ENCODE measurements at places on chromosomes 7 and 10.

- DNase-seq: no peak
Measured at GRCh38 chr7:158300427-158300826, 287.2 kb downstream of the PTPRN2 start.

DNA sequence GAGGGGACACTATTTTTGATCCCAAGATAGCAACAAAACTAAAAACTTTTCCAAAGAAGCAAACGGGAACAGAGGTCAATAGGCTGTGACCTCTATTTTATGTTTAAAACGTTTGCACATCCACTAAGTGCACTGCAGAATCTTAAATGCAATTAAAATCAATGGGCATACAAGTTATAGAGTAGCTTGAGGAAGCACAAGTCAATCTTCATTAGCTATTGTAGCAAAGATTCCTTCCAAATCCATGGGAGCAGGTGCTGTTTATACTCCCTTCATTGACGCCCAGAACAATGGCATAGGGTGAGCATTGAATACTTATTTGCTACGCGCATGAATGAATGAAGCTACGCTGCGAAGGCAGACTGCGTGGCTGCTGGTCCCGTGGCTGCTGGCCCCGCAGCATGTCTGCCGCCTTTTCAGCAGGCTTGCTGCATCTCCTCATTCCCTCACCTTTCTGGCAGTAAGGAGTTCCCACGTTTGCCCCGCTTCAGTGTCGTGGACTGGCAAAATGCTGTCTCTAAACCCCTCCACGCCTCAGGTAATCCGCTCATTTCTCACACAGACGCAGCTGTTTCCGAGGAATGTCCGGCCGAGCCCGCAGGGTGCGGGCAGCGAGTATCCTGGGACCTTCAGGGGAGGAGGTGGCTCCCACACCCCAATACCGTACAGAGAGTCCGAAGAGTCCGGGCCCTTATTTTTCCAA, 754 bp upstream of the PHYHIPL start:
- peak; percentile 73 for DNase-seq

DNA sequence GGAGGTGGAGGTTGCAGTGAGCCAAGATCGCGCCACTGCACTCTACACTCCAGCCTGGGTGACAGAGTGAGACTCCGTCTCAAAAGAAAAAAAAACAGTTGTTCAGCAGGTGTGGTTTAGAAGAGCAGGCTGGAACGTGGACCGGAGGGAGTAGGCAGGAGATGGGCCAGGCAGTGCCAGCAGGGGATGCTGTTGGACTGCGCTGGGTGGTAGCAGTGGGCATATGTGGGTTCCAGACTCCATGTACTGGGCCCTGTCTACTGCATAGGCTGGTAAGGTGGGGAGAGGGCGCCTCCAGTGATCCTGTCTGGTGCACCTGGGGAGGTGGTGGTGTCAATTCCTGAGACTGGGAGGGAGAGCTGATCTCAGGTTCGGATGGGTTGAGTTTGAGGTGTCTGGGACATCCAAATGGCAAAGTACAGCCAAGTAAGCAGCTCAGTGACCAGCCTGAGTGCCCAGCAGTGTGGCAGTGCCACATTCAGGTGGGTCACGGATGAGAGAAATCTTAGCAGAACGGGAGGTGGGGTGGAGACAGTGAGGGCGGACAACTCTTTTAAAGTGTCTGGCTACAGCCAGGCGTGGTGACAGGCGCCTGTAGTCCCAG, 25.9 kb downstream of the SFXN4 start:
- DNase-seq: no peak

DNA sequence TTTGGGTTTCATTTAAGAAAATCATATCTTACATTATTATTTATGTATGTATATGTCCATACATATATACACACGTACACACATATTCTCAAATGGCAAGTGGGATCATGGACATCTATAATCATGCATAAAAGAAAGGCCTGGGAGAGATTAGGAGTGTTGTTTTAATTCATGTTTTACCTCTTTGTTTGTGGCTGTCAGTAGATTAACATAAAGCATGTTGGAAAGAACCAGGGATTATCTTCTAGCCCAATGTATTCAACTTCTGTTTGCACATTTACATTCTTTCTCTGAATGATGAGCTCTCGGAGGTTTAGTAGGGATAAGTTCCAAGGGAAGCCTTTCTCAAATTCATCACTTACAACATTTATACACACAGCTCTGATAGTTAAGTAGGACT, 191.4 kb downstream of the NSUN6 start:
- DNase-seq: no peak

DNA sequence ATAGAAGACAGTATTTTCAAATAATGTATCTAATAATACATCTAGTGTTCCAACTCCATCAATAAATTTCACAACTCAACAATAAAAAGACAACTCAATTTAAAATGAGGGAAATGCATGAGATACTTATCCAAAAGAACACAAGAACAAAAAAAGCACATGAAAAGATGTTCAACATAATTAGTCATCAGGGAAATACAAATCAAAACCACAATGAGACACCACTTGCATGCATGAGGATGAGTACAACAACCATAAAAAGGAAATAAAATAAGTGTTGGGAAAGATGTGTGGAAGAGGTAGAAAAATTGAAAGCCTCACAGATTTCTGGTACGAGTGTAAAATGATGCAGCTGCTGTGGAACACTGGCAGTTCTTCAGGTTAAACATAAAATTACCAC, 111.6 kb upstream of the PTPRZ1 start:
- DNase-seq: no peak

Measured in COR-L47 (cell line).